NCI-H2029 (cell line): ENCODE measurements at places on chromosomes 1 and 21.

GRCh38 chr1:161111527-161111926 is 6.3 kb downstream of the PFDN2 start:
- no peak for DNase-seq

- no peak for DNase-seq
These were observed 522 bp downstream of the SLC45A1 start for GRCh38 chr1:8318436-8318835.

DNA sequence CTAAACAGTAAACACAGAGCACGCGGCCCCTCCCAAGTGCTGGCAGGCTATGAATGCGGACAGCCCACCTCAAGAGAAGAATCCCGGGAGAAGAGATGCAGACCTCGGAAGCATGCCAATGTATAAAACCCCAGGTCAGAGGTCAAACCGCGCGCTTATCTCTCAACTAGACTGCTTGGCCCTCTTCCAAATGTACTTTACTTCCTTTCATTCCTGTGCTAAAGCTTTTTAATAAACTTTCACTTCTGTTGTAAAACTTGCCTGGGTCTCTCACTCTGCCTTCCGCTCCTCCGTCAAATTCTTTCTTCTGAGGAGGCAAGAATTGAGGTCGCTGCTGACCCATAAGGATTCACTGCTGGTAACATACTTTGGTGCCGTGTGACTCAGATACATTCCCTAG is 216.0 kb downstream of the S1PR1 start:
- DNase-seq, result no peak

DNA sequence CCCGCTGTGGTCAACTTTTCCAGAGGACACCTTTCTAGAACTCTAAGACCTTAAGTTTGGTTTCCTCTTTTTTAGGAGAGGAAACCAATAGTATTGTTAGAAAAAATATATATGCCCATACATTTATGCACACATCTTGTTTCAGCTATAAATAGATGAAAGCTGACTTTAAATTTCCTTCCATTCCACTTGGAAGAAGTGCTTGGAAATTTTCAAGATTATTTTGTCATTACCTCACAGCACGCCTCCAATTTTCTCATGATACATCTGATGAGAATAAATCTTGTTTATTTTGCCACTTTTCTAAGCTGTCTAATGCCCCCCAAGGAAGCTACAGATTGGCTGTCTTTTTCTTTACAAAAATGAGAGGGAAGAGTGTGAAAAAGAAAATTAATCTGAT is 65.8 kb downstream of the NIBAN1 start:
- no peak for DNase-seq

- DNase-seq, result no peak
These were observed 4.1 kb upstream of the PRDM16 start for GRCh38 chr1:3064901-3065300.

DNA sequence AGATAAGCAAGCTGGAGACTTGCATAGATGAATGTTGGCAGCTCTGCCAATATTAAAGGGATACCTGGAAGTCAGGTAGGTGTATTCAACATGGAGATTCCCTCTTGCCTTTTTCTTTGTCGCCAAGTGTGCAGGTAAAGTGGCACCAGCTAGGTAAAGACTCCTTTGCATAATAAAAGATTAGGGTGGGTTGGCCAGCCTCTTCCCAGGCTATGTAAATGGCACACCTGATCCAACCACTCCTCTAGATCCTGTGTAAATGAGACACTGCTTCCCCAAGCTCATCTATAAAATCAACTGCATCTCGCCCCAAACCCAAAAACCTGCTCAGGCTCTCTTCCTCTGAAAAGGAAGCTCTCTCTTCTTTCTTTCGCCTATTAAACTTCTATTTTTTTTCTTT is 100.8 kb upstream of the DSCAM start:
- DNase-seq, result no peak

- DNase-seq, result no peak
These were observed 115.7 kb upstream of the CACYBP start for GRCh38 chr1:174884038-174884437.

DNA sequence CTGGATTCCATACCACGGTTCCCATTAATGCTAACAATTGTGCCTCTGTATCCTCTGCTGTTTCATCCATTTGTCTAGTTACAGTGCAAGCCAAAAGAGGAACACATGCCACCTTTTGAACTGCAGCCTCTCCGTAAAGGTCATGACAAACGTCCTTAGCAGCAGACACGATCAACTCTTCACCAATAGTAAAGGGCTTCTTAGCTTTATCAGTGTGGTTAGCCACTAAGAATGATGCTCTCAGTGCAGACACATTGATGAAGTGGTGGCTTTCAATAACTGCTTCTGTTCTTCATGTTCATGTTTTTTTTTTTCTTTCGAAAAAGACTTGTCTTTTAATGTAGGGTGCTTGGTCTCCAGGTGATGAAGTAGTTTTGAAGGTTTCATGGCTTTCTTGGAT is 14.3 kb downstream of the XPR1 start:
- no peak for DNase-seq

DNA sequence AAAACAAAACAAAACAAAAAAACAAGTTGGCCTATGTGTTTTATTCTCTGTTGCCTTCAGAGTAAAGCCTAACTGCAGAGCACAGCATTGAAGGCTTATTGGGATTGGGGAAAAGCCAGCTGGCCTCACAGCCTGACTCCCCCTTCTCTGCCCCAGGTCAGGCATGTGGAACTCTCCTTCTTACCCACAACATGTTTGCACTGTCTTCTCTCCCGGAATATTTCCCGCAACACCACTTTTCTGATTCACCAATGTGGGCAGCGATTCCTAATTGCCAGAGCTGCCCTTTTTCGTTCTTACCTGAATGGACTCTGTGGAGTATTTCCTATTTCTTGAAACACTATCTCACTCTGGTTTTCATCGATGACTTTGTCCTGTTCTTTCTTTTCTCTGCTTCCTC is 2.8 kb upstream of the TARBP1 start:
- no peak for DNase-seq

- no peak for DNase-seq
These were observed 12.8 kb downstream of the UTP25 start for GRCh38 chr1:209840611-209841010.

GRCh38 chr1:188249811-188250210 is 1421.1 kb downstream of the PLA2G4A start:
- no peak for DNase-seq

- no peak for DNase-seq
These were observed 61.8 kb upstream of the TTLL7 start for GRCh38 chr1:84060781-84061180.

DNA sequence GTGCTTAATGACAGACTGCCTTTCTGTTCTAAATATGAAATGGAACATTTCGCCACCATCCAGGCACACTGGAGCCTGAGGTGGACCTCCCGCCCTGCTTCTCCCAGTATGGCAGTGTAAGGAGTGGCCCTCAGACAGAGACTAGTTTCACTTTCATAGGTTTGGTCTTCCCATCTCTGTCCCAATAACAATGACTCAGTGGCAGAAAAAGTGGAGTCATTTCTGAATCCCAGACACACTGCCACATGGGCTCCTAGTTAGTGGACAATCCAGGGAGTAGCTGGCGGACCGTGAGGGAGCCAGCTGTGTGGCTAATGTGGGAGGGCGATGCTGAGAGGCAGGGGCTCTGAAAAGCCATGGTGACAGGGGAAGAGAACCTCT is 95.6 kb upstream of the TSPAN2 start:
- DNase-seq, result no peak
